ENCODE measurements at places on chromosomes 2 and 18. TPM values are rescaled to one million over a fixed set of nuclear protein-coding genes. Genes with fewer than 3 reads are reported as not detected.

OTOF gene
- total RNA-seq: 0.11 TPM

ORC4 gene
- total RNA-seq: 36.2 TPM

WDR43 gene
- 91.3 TPM for total RNA-seq

SPDYA gene
- 0.15 TPM for total RNA-seq

SKOR2 gene
- total RNA-seq: not detected

LYG2 gene
- not detected for total RNA-seq

FAM110C gene
- 0.23 TPM for total RNA-seq

EVA1A gene
- total RNA-seq: 11.4 TPM

POTEI gene
- total RNA-seq: not detected

FTCDNL1 gene
- 2.9 TPM for total RNA-seq

ESPNL gene
- 0.16 TPM for total RNA-seq

ADCYAP1 gene
- not detected for total RNA-seq

IL36B gene
- total RNA-seq: not detected

RBM44 gene
- 0.23 TPM for total RNA-seq

ALPG gene
- 0.45 TPM for total RNA-seq

TRIB2 gene
- 0.49 TPM for total RNA-seq

ICA1L gene
- 2.2 TPM for total RNA-seq

C2orf72 gene
- total RNA-seq: 7.6 TPM

HOXD13 gene
- 0.29 TPM for total RNA-seq

FAM117B gene
- total RNA-seq: 2.4 TPM

PLCL1 gene
- total RNA-seq: not detected

MGAT4A gene
- 1.8 TPM for total RNA-seq

LOXHD1 gene
- not detected for total RNA-seq

ACVR1C gene
- total RNA-seq: 0.05 TPM

FZD7 gene
- 6.2 TPM for total RNA-seq

ALPP gene
- total RNA-seq: 5.3 TPM

IL1F10 gene
- not detected for total RNA-seq

CNTNAP5 gene
- total RNA-seq: not detected

ASXL3 gene
- not detected for total RNA-seq

SATB2 gene
- 3.6 TPM for total RNA-seq

POMC gene
- total RNA-seq: not detected

STEAP3 gene
- total RNA-seq: 62.4 TPM

DIPK1C gene
- not detected for total RNA-seq

TGIF1 gene
- 131 TPM for total RNA-seq

NEB gene
- 0.21 TPM for total RNA-seq

LBX2 gene
- 3.7 TPM for total RNA-seq

SANBR gene
- total RNA-seq: 12.6 TPM

MC2R gene
- total RNA-seq: not detected

SGPP2 gene
- total RNA-seq: 0.55 TPM

ACVR2A gene
- total RNA-seq: 3.8 TPM

AOX1 gene
- total RNA-seq: 4.3 TPM

G6PC2 gene
- not detected for total RNA-seq

C1QL2 gene
- 0.29 TPM for total RNA-seq

GREB1L gene
- 1.8 TPM for total RNA-seq

LBH gene
- 61.0 TPM for total RNA-seq

PTPRN gene
- total RNA-seq: 1.7 TPM

UGT1A6 gene
- total RNA-seq: 1.5 TPM

Data from A549 treated with GW870086 at 1 μM for 4 hours (cell line).